ENCODE measurements at places on chromosomes 5 and 9. TPM values are rescaled to one million over a fixed set of nuclear protein-coding genes. Genes with fewer than 3 reads are reported as not detected.

SRP19 gene
- total RNA-seq, result 75.1 TPM

GPR151 gene
- not detected for total RNA-seq

ACSL6 gene
- total RNA-seq, result 0.22 TPM

GPX3 gene
- 19.0 TPM for total RNA-seq

IL13 gene
- not detected for total RNA-seq

ZFP2 gene
- 0.06 TPM for total RNA-seq

FGD3 gene
- total RNA-seq, result 0.93 TPM

NFIB gene
- 6.8 TPM for total RNA-seq

SPATA31E1 gene
- total RNA-seq, result not detected

C9orf85 gene
- total RNA-seq, result 15.3 TPM

MCIDAS gene
- 1.9 TPM for total RNA-seq

GAS1 gene
- 0.10 TPM for total RNA-seq

PCDHAC2 gene
- total RNA-seq, result 3.9 TPM

MED22 gene
- total RNA-seq, result 31.3 TPM

DMGDH gene
- not detected for total RNA-seq

SLC34A1 gene
- not detected for total RNA-seq

ZNF354C gene
- 0.74 TPM for total RNA-seq

FST gene
- total RNA-seq, result 1.7 TPM

PCDHGA2 gene
- total RNA-seq, result 0.62 TPM

KCNT1 gene
- not detected for total RNA-seq

PTAR1 gene
- 13.2 TPM for total RNA-seq

LCN1 gene
- total RNA-seq, result 0.20 TPM

OMD gene
- not detected for total RNA-seq

PRUNE2 gene
- total RNA-seq, result 0.08 TPM

KIF4B gene
- 0.06 TPM for total RNA-seq

PHF2 gene
- 15.7 TPM for total RNA-seq

ITGA2 gene
- total RNA-seq, result 15.7 TPM

BAAT gene
- total RNA-seq, result 0.32 TPM

ADAMTS13 gene
- 0.60 TPM for total RNA-seq

CRB2 gene
- total RNA-seq, result 0.09 TPM

GPR150 gene
- total RNA-seq, result 0.16 TPM

ARID3C gene
- total RNA-seq, result 0.21 TPM

RIMOC1 gene
- total RNA-seq, result 10.1 TPM

LIX1 gene
- not detected for total RNA-seq

TIFAB gene
- total RNA-seq, result not detected

PITX1 gene
- total RNA-seq, result 31.1 TPM

PDZD2 gene
- total RNA-seq, result 0.60 TPM

GLT6D1 gene
- total RNA-seq, result not detected

HSD17B3 gene
- 0.20 TPM for total RNA-seq

PDLIM4 gene
- 0.45 TPM for total RNA-seq

FCN2 gene
- total RNA-seq, result not detected

SMIM33 gene
- total RNA-seq, result not detected

NEUROG1 gene
- total RNA-seq, result not detected

STING1 gene
- total RNA-seq, result 0.66 TPM

ADRA1B gene
- 20.4 TPM for total RNA-seq

CNTFR gene
- 0.17 TPM for total RNA-seq

PPP1R26 gene
- total RNA-seq, result 15.2 TPM

TRAPPC13 gene
- 12.3 TPM for total RNA-seq
